Stimulated activated CD8-positive, alpha-beta memory T cell treated with anti-CD3 and anti-CD28 coated beads, Interleukin-15, amount 100 ng/mL, for 48 hours (primary cell): ENCODE measurements at places on chromosomes 12 and 14.

GRCh38 chr14:20662968-20663732 lies 21.2 kb upstream of the RNASE4 start:
- peak; percentile 79 for DNase-seq

DNA sequence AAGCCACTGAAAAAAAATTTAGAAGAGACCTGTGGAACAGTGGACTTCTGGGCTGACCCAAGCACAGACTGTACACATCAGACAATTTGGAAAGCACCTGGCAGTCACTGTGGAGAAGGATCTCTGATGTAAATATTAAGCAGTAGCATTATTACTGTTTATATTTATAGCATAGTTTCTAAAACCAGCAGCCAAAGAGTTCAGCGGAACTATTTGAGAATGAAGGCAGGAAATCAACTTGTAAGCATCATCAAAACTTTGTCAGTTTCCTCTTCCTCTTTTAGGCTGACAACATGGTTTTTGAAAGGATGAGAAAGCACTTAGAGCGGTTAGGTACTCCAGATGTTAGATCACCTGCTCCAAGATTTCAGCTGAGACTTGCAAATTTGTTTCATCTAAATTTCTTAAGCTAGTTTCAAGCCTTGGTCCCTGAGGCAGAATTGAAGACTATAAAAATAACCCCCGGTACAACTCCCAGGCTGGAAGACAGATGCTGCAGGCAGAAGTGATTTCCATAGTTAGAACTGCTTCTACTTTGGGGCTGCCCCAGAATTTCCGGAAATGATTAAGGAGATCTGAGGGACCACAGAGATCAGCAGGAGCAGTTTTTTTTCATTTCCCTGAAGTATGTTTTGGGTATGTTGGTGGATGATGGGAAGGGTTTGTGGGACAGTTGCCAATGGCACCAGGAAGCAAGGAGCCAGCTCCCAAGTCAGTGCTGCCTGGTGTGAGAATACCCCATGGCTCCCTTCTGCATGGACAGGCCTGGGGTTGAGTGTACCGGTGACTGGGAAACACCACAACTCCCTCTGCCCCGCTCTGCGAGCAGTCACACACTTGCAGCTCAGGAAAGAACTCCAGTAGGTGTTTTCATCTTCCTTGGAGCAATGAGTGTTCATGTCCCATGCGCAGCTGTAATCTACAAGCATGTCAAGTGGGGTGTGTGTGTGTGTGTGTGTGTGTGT lies 354.5 kb downstream of the NUAK1 start:
- no peak for DNase-seq

DNA sequence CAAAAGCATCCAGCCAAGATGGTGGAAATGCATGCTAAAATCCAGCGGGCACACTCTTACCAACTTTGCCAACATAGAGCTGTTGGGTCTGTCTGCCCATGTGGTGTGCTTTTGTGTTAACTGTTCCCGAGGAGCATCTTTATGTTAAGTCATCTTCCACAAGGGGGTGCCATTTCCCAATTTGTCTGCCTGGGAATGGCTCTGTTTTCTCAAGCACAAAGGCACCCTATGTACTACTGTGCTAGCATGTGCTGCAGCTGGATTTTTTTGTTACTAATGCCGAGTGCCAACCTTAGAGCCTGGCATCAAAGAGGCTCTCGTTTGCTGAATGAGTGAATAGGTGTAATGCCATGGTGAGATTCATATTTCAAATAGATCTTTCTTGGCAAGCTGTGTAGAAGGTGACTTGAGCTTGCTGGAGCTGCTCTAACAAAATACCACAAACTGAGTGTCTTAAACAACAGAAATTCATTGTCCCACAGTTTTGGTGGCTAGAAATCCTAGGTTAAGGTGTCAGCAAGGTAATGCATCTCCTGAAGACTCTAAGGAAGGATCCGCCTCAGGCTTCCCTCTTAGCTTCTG lies 74.3 kb downstream of the TRHDE start:
- peak; percentile 0 for DNase-seq

GRCh38 chr14:54342806-54343205 lies 54.0 kb upstream of the CDKN3 start:
- DNase-seq: no peak

DNA sequence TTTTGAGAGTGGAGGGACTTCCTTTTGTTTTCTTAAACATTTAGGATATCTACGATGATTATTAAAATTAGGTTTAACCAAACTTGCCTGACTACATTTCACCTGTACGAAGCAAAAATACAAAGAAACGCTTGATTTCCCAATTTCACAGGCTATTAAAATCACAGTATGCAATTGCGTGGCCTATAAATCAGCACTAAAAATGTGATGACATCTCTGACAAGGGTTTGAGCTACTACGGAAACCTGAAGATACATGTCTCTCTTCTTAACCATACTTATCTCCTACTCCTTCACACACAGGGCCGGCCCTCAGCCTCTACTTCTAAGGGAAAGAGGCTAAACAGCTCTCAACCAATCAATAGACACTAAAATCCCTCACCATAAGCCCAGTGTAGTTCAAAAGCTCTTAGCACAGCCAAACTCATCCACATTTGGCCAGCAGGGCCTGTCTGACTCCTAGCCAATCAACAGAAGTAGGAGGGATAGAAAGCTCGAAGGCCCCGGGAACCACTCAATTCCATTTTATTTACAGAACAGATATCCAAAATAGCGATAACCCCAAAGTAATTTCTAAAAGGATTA lies 137.3 kb downstream of the FOXN3 start:
- DNase-seq: no peak

- DNase-seq: no peak
Observed at GRCh38 chr12:79644274-79645234, 46.2 kb downstream of the PAWR start.

GRCh38 chr14:31265701-31266398 lies 58.3 kb upstream of the HECTD1 start:
- DNase-seq: no peak

- DNase-seq: no peak
Observed at GRCh38 chr14:100297320-100298300, 8.6 kb downstream of the SLC25A29 start.

- DNase-seq: no peak
Observed at GRCh38 chr14:81315341-81315740, 84.8 kb downstream of the STON2 start.

GRCh38 chr12:6604259-6605029 lies 2.7 kb downstream of the CHD4 start:
- DNase-seq: no peak

GRCh38 chr14:65204056-65204455 lies 101.7 kb upstream of the MAX start:
- DNase-seq: no peak
